ENCODE measurements at places on chromosomes 6 and 20.

- DNase-seq = no peak
- no peaks in the 10 kb centered on the region for H3K27me3 ChIP-seq
- no peak overlapping the region for H3K4me3 ChIP-seq
- no peaks in the 10 kb centered on the region for H3K4me1 ChIP-seq
- H3K36me3 ChIP-seq = no peaks in the 10 kb centered on the region
Measured at GRCh38 chr6:148989585-148989984, 242.8 kb downstream of the UST start.

GRCh38 chr20:44544263-44544662 is 22.4 kb upstream of the SERINC3 start:
- no peaks in the 10 kb centered on the region for H3K36me3 ChIP-seq
- H3K27me3 ChIP-seq = peaks cover 2% of the 10 kb centered on the region
- no peak overlapping the region for H3K27ac ChIP-seq
- no peaks in the 10 kb centered on the region for H3K4me1 ChIP-seq
- H3K4me3 ChIP-seq = no peak overlapping the region

GRCh38 chr6:125987026-125987617 is 782 bp downstream of the TRMT11 start:
- DNase-seq = no peak
- peak overlapping the region; percentile 89 for H3K4me3 ChIP-seq
- peaks cover 14% of the 10 kb centered on the region for H3K4me1 ChIP-seq
- H3K27ac ChIP-seq = peak overlapping the region; percentile 76
- peaks cover 7% of the 10 kb centered on the region for H3K36me3 ChIP-seq

- no peak for DNase-seq
- H3K27me3 ChIP-seq = no peaks in the 10 kb centered on the region
- H3K27ac ChIP-seq = no peak overlapping the region
- H3K36me3 ChIP-seq = no peaks in the 10 kb centered on the region
Measured at GRCh38 chr6:93376026-93376540, 43.3 kb downstream of the EPHA7 start.

DNA sequence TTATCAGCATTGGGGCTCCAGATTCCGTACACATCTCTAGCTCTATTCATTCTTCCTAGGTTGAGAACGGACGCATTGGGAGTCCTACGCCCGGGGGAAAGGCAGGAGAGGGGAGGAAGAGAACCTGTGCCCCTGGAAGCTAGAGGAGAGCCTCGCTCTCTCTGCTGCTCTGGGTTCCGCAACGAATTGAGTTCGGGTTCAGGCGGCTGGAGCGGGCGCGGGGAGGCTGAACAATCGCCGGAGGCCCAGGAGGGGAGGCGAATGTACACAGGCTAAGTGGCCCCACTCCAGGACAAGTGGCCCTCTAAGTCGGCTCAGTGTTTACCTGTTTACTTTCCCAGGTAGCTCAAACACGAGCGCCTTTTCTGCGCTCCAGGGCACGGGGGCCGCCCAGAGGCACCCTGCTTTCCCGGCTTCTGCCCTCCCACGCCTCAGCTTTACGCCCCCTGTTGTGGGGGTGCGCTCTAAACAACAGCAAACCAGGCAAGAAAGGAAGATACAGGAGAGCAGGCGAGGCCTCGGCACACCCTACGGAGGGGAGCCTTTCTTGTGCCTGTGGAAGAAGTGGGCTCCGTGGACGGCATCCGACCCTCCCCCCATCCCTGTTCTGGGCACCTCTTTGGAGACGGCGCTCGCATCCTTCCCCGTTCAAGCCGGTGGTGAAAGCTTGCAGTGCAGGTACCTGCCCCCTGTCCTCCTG is 4.6 kb upstream of the NKX2-2 start:
- no peak overlapping the region for H3K27ac ChIP-seq
- peaks cover 25% of the 10 kb centered on the region for H3K4me1 ChIP-seq
- H3K27me3 ChIP-seq = no peaks in the 10 kb centered on the region
- DNase-seq = no peak
- no peaks in the 10 kb centered on the region for H3K36me3 ChIP-seq

- H3K27ac ChIP-seq = no peak overlapping the region
- H3K36me3 ChIP-seq = no peaks in the 10 kb centered on the region
- DNase-seq = no peak
- H3K4me3 ChIP-seq = no peak overlapping the region
Measured at GRCh38 chr6:33857932-33858475, 54.2 kb upstream of the MLN start.

- no peaks in the 10 kb centered on the region for H3K36me3 ChIP-seq
- DNase-seq = no peak
- H3K4me1 ChIP-seq = peaks cover 38% of the 10 kb centered on the region
- no peak overlapping the region for H3K4me3 ChIP-seq
- no peak overlapping the region for H3K27ac ChIP-seq
- no peaks in the 10 kb centered on the region for H3K27me3 ChIP-seq
Measured at GRCh38 chr6:11278207-11278559, 45.7 kb upstream of the NEDD9 start.

GRCh38 chr6:40874495-40874894 is 164.5 kb downstream of the UNC5CL start:
- no peaks in the 10 kb centered on the region for H3K27me3 ChIP-seq
- no peak overlapping the region for H3K27ac ChIP-seq
- H3K4me1 ChIP-seq = no peaks in the 10 kb centered on the region
- DNase-seq = no peak
- no peak overlapping the region for H3K4me3 ChIP-seq

DNA sequence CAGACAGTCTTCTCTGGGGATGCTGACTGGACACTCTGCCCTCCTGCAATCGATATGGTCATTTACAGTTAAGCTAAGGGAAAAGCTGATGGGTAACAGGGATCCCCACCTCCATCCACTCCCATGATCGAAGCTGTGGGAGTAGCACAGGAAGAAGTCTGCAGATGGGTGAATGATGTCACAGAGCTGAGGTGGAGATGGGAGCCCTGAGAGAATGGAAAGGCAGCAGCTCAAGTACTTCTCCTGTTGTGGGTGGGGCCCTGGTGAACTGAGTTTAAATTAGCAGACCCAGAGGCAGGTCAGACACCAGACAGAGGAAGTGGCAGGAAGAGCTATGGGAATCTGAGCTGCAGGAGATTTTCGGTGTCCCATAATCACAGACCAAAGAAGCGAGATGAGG is 29.0 kb downstream of the HDGFL1 start:
- no peaks in the 10 kb centered on the region for H3K4me1 ChIP-seq
- H3K36me3 ChIP-seq = no peaks in the 10 kb centered on the region
- no peak overlapping the region for H3K27ac ChIP-seq
- no peak overlapping the region for H3K4me3 ChIP-seq
- no peak for DNase-seq

DNA sequence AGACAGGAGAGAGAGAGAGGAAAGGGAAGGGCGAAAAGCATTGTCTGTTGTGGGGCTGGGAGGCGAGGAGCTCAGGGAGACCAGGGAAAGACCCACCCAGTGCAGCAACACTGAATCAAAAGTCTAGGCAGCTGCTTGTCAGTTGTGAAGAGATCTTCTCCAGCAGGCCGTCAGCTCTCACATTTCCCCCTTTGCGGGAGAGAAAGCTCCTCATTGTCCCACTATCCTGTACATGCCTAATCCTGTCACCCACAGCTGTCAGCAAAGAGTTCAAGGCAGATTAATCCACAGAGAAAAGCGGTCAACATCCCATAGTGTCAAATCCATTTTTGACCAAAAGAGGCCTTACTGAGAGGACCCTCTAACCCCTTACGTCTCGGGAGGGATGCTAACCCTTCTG is 27.3 kb downstream of the RNF182 start:
- H3K27me3 ChIP-seq = no peaks in the 10 kb centered on the region
- no peak for DNase-seq
- no peak overlapping the region for H3K4me3 ChIP-seq
- no peaks in the 10 kb centered on the region for H3K4me1 ChIP-seq

DNA sequence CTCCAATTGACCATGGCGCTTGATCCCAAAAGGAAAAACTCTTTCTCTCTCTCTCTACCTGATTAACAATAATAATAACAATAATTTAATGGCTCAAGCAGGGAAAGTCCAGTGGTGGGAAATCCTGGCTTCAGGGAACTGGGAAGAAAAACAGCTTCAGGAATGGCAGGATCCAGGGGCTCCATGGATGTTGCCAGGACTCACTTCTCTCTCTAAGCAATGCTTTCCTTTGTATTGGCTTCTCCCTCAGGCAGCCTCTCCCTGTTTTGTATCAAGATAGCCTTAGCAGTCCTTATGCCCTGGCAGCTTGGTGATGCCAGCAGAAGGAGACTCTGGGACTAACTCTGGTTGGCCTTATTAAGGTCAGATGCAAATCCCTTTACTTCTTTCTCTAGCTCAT is 13.5 kb upstream of the PTGIS start:
- no peak for DNase-seq
- no peaks in the 10 kb centered on the region for H3K36me3 ChIP-seq
- no peak overlapping the region for H3K4me3 ChIP-seq

- H3K36me3 ChIP-seq = peaks cover 31% of the 10 kb centered on the region
- DNase-seq = no peak
- no peak overlapping the region for H3K4me3 ChIP-seq
- no peaks in the 10 kb centered on the region for H3K27me3 ChIP-seq
- peak overlapping the region; percentile 49 for H3K27ac ChIP-seq
Measured at GRCh38 chr6:107715550-107716321, 108.4 kb downstream of the SCML4 start.

GRCh38 chr6:83868639-83869038 is 9.2 kb downstream of the CYB5R4 start:
- H3K4me1 ChIP-seq = no peaks in the 10 kb centered on the region
- H3K27me3 ChIP-seq = no peaks in the 10 kb centered on the region
- no peak overlapping the region for H3K27ac ChIP-seq

- DNase-seq = no peak
- no peaks in the 10 kb centered on the region for H3K27me3 ChIP-seq
- H3K4me1 ChIP-seq = no peaks in the 10 kb centered on the region
- no peaks in the 10 kb centered on the region for H3K36me3 ChIP-seq
Measured at GRCh38 chr6:163765335-163765734, 350.8 kb downstream of the QKI start.

- no peak overlapping the region for H3K4me3 ChIP-seq
- H3K27ac ChIP-seq = no peak overlapping the region
- H3K4me1 ChIP-seq = no peaks in the 10 kb centered on the region
- DNase-seq = no peak
- H3K27me3 ChIP-seq = no peaks in the 10 kb centered on the region
Measured at GRCh38 chr6:164106345-164106769, 691.8 kb downstream of the QKI start.

- DNase-seq = peak; percentile 18
- H3K4me1 ChIP-seq = no peaks in the 10 kb centered on the region
- H3K4me3 ChIP-seq = no peak overlapping the region
- no peaks in the 10 kb centered on the region for H3K27me3 ChIP-seq
- no peak overlapping the region for H3K27ac ChIP-seq
Measured at GRCh38 chr20:36214684-36215256, 21.5 kb upstream of the AAR2 start.

GRCh38 chr6:163780994-163781393 is 366.5 kb downstream of the QKI start:
- no peak overlapping the region for H3K27ac ChIP-seq
- no peaks in the 10 kb centered on the region for H3K36me3 ChIP-seq
- no peak overlapping the region for H3K4me3 ChIP-seq
- no peaks in the 10 kb centered on the region for H3K27me3 ChIP-seq

DNA sequence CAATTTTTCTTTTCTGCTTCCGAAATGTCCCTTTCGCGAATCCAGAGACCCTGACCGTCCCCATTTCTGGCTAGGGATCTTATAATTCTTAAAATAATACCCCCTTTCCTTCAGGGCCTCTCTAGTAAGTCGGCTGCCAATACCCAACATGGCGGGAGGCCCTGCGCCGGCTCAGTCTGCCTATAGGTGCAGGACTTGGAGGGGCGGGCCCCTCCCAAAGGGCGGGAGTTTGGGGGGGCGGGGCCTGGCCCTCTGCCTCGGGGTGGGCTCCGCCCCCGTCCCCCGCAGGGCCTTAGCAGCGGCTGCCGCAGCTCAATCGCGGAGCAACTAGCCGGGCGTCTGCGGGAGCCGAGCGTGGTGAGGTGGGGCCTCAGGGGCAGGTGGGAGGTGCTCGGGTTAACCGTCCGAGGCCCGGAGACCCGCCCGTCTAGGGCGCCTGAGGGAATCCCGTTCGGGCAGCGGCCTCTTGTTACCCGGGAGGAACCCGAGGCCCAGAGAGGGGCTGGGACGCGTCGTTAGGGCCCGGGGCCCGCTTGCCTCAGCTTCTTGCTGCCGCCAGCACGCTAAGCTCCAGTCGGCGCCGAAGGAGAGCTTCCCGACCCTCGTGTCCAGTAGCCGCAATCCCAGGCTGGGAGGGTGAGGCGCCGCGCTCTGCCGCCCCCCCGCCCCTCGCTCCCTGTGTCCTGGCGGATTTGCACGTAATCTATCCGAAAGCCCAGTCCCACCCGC is at the start of gene CEP250:
Gene CEP250, plus strand, starts transcription at position 718 of the 729 bp plus-strand sequence. CDS start 6,770 bp downstream, outside the sequence.
- peak within 1 kb of the TSS; percentile 94 for H3K27ac ChIP-seq
- peak within 1 kb of the TSS; percentile 94 for H3K4me3 ChIP-seq
- H3K4me1 ChIP-seq = no peaks in the 10 kb centered on the region
- H3K27me3 ChIP-seq = no peaks in the 10 kb centered on the region
- peak; percentile 94 for DNase-seq

DNA sequence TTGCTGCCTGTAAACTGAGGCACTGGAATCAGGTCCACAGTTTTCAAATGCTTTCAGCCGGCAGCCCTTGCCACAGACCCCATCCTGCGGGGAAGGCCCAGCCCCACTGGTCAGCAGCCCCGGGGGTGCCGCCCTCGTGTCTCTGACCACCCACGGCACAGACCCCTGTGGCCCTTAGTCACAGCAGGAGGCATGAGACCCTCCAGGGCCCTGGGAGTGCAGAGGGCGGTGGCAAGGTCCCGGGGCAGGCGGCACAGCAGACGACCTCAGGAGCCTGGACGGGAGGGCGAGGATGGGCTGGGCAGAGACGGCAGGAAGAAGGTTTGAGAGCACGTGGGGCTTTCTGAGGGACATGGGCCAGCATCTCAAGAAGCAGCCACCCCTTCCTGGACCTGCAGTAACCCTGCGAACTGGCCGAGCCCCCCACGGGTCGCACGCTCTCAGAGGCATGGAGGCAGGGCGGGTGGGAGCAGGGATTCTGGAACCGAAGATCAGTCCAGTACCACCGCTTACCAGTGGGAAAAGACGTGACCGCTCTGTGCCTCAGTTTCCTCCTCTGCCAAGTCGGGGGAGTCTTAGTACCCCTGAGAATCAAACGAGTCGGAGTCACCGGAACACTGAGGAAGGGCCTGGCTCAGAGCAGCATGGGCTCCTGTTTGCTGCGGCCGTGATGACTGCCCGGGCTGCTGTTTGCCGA is 140.7 kb downstream of the TAF4 start:
- H3K4me1 ChIP-seq = no peaks in the 10 kb centered on the region
- H3K27me3 ChIP-seq = no peaks in the 10 kb centered on the region
- H3K36me3 ChIP-seq = no peaks in the 10 kb centered on the region
- H3K4me3 ChIP-seq = no peak overlapping the region
- no peak overlapping the region for H3K27ac ChIP-seq

DNA sequence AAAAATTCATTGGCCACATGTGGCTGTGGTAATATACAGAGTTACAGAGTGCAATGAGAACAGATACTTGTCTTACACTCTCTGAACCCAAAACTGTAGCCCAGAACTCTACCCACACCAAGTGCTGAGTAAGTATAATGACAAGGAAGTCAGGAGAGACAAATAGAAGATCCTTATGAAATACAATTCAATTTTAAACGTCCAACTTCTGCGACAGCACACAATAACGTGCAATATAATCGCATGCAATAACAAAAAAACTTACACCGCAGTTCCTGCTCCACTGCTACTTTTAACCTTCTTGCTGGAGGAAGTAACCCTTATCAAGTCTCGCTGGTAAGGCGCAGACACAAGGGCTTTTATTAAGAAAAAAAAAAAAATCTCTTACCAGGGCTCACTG is 881 bp downstream of the SFT2D1 start:
- peaks cover 23% of the 10 kb centered on the region for H3K36me3 ChIP-seq
- peaks cover 32% of the 10 kb centered on the region for H3K4me1 ChIP-seq
- H3K27ac ChIP-seq = no peak overlapping the region
- DNase-seq = no peak
- no peaks in the 10 kb centered on the region for H3K27me3 ChIP-seq
- H3K4me3 ChIP-seq = peak overlapping the region; percentile 94

GRCh38 chr6:151387175-151387970 is 4.0 kb downstream of the ZBTB2 start:
- no peak overlapping the region for H3K4me3 ChIP-seq
- H3K27ac ChIP-seq = peak overlapping the region; percentile 96
- H3K4me1 ChIP-seq = peaks cover 30% of the 10 kb centered on the region

Data from naive thymus-derived CD4-positive, alpha-beta T cell (primary cell).